ENCODE measurements at places on chromosomes 16 and 17. TPM values are rescaled to one million over a fixed set of nuclear protein-coding genes. Genes with fewer than 3 reads are reported as not detected.

LYZL6 gene
- not detected for total RNA-seq

TNP2 gene
- not detected for total RNA-seq

GGT6 gene
- not detected for total RNA-seq

SARM1 gene
- total RNA-seq: 23.9 TPM

KCNH4 gene
- not detected for total RNA-seq

DERL2 gene
- 53.2 TPM for total RNA-seq

KRTAP1-1 gene
- total RNA-seq: not detected

Data from placental pericyte (primary cell).